ENCODE measurements at places on chromosomes 16 and 17.
A peak's percentile ranks its signal among the peaks of the same experiment; 100 is the strongest.

- DNase-seq = no peak
Measured at GRCh38 chr16:50664270-50664669, 16.8 kb downstream of the SNX20 start.

DNA sequence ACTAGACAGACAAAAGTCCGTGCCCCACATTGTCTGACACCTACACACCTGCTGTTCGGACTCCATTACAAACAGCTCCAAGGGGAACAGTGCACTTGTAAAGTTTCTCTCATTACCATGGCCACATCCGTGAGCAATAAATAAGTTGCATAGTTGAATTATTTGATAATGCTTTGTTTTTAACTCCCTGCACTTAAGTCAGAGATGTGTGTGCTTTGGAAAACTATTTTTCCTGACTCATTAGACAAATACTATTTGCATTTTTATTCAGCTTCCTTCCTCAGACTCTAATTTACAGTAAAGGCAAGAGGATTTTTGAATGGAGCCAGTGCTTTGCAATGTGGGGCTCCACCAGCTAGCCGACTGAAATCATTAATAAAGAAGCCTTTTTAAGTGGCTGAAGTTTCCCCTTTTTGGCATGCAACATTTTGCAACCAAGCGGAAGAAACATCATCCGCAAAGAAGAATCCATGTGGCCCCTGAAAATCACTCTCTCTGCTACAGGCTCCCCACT is 6.5 kb upstream of the CCL2 start:
- no peak for DNase-seq

DNA sequence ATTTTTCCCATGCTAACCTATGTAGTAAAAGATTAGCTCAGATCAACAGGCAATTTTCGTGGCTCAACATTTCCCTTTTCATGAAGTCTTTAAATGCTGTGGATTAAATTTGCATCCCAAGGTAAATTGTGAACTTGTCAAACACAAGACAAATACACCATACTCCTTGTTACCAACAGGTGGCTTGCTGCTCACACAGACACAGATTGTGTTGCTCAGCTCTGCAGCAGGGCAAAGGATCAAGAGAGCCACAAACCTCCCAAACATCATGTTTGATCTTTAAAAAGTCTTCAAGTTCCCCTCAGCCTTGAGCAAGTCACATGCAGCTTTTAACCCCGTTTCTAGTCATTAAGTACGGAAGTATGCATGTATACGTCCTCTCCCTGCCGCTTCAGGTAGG is 119.6 kb upstream of the CNTNAP4 start:
- DNase-seq = no peak

DNA sequence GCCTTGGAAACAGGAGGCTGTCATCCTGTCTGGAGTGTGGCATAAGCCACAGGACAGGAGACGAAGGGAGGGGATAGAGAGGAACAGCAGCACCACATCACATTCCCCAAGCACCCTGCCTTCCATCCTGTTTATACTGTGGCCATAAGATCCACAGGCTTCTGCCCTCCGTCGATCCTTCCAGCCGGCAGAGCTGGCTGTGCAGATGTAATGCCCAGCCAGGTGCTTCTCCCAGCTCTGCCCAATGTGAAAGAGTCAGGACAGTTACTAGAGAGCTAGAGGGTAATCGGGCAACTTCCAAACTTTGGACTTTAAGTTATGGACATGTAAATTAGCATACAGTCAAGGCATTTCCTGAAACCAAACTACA is 368.4 kb downstream of the SOX9 start:
- no peak for DNase-seq

- no peak for DNase-seq
Measured at GRCh38 chr17:41455236-41455635, 11.9 kb downstream of the KRT32 start.

DNA sequence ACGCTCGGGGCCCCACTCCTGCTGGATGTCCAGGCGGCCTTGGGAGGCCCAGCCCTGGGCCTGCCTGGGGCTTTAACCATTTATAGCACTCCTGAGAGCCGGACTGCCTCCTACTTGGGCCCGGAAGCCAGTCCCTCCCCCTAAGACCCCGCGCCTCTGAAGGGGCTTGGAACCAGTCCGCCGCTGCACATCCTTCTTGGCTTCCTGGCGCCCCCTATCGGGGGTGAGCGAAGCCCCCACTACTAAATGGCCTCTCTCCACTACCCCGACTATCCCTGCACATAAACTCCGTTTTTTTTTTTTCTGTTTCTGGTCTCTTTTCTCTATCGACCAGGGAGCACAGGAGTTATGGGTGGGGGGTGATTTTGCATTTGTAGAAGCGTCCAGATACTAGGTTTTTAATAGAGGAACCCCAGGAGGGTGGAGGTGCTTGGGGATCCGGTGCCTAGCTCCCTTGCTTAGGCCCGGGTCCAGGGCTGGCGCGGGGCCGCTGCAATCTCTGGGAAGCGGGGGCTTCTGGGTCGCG is 633 bp upstream of the NOL3 start:
- no peak for DNase-seq

DNA sequence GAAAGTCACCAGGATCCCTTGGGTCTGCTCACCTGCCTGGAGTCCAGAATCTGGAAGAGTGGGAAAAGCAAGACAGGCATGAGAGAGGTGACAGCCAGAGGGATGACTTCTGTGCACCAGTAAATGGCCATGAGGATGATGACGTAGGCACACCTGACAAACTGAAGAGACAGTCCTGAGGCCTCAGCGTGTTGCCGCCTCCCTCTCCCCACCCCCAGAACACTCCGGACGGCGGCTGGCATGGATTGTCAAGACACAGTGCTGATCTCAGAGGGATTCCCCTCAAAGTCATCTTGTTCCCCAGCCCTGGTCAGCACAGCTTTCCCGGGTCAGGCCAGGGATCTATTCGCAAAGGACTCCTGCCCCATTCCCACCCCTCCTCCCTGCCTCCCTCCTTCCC is 6.2 kb downstream of the SLC13A5 start:
- no peak for DNase-seq

GRCh38 chr17:4945176-4945943 is 3.0 kb downstream of the PFN1 start:
- DNase-seq = peak; percentile 83

GRCh38 chr17:83007504-83008185 is 71.8 kb upstream of the METRNL start:
- no peak for DNase-seq

- DNase-seq = peak; percentile 51
Measured at GRCh38 chr16:68590201-68590994, 51.3 kb downstream of the ZFP90 start.

GRCh38 chr16:27347930-27348685 is 34.3 kb downstream of the IL4R start:
- no peak for DNase-seq

- no peak for DNase-seq
Measured at GRCh38 chr16:84610376-84610775, 7.5 kb downstream of the COTL1 start.

DNA sequence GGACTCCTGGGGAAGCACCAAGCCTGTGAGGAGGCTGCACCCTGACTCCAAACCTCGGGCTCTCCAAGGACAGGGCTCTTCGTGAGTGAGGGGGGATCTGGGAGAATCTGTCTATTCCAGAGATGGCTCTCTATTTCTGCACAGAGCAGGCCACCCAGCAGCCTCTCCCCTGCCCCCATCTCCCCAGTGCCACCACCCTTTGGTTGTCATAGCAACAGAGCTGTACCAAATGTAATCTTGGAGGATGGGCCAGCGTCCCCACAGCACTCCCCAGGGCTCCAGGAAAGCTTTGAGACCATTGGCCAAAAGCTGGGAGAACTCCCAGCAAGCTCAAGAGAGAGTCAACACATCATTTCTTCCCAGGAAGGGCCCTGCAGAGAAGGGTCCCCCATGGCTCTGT is 49.3 kb downstream of the ABCC12 start:
- DNase-seq = no peak

- no peak for DNase-seq
Measured at GRCh38 chr16:49964973-49965372, 60.1 kb upstream of the CNEP1R1 start.

DNA sequence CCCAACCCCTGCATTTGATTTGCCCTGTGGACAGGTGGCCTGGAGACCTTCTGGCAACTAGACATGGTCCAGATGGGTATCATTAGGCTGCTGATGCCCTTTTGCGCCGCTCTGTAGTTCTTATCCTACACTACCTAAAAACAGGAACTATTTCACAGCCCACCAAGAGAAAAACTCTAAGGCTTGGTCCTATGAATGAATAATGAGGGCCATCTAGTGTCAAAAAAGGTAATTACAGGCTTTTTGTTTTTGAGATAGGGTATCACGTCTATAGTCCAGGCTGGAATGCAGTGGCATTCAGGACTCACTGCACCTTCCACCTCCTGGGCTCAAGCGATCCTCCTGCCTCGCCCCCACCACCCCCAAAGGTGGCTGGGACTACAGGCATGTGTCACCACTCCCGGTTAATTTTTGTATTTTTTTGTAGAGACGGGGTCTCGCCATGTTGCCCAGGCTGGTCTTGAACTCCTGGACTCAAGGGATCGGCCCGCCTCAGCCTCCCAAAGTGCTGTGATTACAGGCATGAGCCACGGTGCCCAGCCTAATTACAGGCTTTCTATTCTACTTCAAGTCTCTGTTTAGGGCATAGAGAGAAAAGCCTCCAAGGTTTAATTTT is 20.9 kb downstream of the COIL start:
- DNase-seq = no peak

DNA sequence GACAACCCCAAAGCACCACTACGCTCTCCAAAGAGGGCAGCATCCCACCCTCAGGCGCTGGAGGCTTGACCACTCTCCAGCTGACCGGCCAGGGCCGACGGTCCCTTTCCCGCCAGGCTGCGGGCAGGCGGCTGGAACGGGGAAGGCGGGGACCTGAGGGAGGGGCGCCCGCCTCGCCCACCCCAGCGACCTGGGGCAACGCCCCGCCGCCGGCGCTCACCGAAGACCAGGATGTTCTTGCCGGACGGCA is 431 bp downstream of the DYNC1LI2 start:
- DNase-seq = peak; percentile 10

- no peak for DNase-seq
Measured at GRCh38 chr16:68839831-68840230, 3.5 kb upstream of the TANGO6 start.

DNA sequence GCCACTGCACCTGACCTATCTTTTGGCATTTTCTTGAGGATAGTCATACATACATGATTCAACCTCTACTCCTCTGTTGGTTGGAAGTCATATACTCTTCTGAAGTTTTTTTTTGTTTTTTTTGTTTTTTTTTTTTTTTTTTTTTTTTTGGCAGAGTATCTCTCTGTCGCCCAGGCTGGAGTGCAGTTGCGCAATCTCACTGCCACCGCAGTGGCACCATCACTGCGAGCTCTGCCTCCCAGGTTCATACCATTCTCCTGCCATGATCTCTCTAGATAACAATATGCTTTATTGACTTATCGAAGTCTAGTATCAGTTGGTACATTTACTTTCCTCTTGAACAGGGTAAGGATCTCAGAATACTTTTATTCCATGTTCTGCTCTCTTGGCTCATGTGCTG is 224.2 kb upstream of the WSCD1 start:
- no peak for DNase-seq

GRCh38 chr16:51907680-51908079 is 639.3 kb downstream of the TOX3 start:
- DNase-seq = no peak

GRCh38 chr16:84845496-84846002 is 25.8 kb downstream of the CRISPLD2 start:
- no peak for DNase-seq

DNA sequence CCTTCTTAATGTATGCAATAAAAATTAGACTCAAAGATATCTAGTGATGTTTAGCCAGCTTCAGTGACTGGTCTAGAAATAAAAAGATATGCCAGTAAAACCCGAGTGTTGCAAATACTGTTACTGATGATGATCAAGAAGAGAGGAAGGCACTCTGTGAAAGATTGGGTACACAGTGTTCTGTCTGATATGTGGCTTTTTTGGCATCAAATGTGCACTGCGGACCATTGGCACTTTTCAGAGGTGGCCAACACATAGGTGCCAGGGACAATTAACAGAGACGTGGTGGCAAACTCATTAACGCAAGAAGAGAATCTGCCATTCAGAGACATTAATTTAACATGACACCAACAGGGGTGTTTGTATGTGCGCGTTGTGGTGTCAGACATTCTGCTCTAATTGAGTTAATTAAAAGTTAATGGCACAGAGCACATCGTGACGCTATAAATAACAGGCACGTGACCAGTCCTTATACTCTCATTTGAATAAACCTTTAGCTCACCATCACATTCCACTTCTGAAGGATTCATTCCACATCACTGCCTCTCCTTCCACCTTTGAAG is 549.3 kb upstream of the HSBP1 start:
- no peak for DNase-seq

GRCh38 chr17:50346313-50347116 is 589 bp downstream of the XYLT2 start:
- peak; percentile 50 for DNase-seq

DNA sequence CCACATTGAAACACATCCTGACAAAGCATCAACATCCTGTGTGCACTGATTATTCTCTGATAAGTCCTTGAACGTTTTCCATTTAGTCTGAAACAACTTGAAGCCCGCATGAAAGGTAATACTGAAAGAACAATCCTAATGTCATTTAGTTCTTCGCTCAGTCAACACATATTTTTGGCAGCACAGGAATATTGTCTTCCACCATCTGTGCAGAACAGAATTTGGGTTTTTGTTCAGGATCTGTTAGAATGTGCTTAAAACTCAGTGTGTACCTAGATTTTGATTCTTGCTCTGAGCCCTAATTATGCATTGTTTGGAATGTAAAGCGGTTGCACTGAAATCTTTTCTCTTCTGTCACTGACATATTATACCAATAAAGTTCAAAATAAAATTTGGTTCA is 1036.6 kb downstream of the CDH11 start:
- DNase-seq = no peak

DNA sequence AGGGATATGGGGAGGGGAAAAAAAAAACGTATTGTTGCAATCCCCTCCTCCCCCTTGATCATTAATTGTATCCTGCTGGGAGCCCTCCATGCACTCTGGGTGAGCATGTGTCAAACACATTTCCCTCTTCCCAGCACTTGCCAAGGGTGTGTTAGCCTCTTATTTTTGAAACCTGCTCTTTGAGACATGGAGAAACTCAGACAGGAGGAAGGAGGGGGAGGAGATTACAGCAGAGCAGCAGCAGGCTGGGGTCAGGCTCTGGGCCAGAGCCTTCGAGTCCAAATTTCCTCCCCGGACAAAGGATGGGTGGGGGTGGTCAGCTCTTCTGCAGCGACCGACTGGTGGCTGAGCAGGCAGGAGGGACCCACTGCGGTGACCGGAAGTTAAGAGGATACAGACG is 64.7 kb downstream of the SOX9 start:
- no peak for DNase-seq

- DNase-seq = no peak
Measured at GRCh38 chr16:56068314-56068713, 123.0 kb upstream of the GNAO1 start.

GRCh38 chr17:78672005-78672404 is 94.8 kb upstream of the DNAH17 start:
- no peak for DNase-seq

GRCh38 chr17:28199115-28199514 is 119.9 kb upstream of the TMEM97 start:
- no peak for DNase-seq

- no peak for DNase-seq
Measured at GRCh38 chr17:74241431-74241830, 28.1 kb downstream of the TTYH2 start.

GRCh38 chr17:68033636-68034451 is 1.7 kb upstream of the KPNA2 start:
- DNase-seq = no peak

Measured in stimulated activated CD8-positive, alpha-beta memory T cell treated with anti-CD3 and anti-CD28 coated beads, Interleukin-2, amount 100 ng/mL, for 48 hours (primary cell).